ENCODE measurements at places on chromosomes 2 and 18.

- no peak for DNase-seq
Measured at GRCh38 chr2:181313845-181314244, 143.3 kb upstream of the ITGA4 start.

GRCh38 chr18:22052405-22053105, 116.8 kb upstream of the GATA6 start:
- no peak for DNase-seq

DNA sequence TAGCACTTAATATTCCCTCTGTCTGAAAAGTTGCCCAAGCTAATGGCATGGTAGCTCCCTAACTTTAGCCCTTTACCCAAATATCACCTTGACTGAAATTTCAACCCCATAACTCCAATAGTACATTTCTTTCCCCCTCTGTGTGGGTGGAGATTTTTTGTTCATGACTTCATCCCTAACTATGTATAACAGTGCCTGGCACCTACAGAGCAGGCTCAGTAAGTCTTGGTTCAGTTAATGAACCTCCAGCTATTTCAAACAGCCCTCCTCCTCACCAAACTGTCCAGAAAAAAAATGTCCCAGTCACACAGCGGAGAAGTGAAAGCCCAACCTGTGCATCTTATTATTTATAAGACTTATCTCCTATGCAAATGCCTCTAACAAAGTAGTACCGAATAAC, 18.6 kb downstream of the BUB1 start:
- no peak for DNase-seq

- no peak for DNase-seq
Measured at GRCh38 chr2:230012267-230012884, 56.3 kb downstream of the SLC16A14 start.

- no peak for DNase-seq
Measured at GRCh38 chr2:239196474-239197021, 204.3 kb downstream of the HDAC4 start.

DNA sequence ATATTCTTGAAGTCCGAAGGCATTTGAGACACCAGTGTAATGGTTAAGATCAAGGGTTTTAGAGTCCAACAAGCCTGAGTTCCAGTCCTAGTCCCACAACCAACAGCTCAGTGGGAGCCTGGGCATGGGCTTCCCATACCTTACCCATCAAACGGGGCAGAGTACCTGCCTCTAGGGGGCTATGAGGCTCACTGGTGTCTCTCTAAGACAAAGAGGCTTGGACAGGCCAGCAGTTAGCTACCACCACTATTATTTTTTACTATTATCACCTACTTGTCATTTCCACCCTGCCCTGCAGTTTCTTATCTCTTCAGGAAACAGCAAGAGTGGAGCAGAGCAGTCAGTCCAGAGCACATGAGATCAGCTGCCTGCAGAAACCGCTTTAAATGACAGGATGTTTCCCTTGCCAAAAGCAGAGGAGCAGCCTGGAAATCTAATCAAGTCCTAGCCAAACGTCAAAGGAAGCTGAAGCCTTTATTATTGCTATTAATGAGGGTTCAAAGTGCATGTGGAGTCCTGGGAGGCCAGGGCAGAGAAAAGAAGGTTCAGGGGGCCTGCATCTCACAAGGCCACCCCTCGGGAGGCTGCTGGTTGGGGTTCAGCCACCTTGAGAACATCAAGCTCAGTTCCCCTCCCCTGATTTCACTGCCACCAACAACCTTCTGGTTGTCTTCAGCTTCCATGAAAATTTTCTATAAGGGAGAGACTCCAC, 66.6 kb downstream of the STPG4 start:
- no peak for DNase-seq
